Naive thymus-derived CD8-positive, alpha-beta T cell (primary cell): ENCODE measurements at places on chromosomes 1 and 21. TPM values are rescaled to one million over a fixed set of nuclear protein-coding genes. Genes with fewer than 3 reads are reported as not detected.

- DNase-seq: no peak
These were observed 1.8 kb downstream of the BARHL2 start for GRCh38 chr1:90715309-90715708.

DENND1B gene
- 14.0 TPM for total RNA-seq

GRCh38 chr21:37787456-37787855 is 128.8 kb downstream of the KCNJ6 start:
- no peak for DNase-seq

- no peak for DNase-seq
These were observed 18.7 kb downstream of the EDN2 start for GRCh38 chr1:41465741-41466140.

DNA sequence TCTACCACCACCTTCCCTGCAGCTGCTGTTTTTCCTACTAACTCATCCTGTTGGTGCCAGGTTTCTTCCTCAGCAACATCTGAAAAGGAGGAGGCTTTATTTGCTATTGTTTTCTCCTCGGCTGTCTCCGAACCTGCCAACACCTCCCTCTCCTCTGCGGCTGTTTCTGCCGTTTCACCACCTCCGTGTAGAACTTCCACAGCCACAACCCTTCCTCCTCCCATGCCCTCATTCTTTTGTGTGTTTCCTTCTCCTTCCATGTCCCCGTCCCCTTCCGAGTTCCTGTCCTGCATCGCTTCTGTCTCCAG is 59.0 kb upstream of the LRRC53 start:
- no peak for DNase-seq

DNA sequence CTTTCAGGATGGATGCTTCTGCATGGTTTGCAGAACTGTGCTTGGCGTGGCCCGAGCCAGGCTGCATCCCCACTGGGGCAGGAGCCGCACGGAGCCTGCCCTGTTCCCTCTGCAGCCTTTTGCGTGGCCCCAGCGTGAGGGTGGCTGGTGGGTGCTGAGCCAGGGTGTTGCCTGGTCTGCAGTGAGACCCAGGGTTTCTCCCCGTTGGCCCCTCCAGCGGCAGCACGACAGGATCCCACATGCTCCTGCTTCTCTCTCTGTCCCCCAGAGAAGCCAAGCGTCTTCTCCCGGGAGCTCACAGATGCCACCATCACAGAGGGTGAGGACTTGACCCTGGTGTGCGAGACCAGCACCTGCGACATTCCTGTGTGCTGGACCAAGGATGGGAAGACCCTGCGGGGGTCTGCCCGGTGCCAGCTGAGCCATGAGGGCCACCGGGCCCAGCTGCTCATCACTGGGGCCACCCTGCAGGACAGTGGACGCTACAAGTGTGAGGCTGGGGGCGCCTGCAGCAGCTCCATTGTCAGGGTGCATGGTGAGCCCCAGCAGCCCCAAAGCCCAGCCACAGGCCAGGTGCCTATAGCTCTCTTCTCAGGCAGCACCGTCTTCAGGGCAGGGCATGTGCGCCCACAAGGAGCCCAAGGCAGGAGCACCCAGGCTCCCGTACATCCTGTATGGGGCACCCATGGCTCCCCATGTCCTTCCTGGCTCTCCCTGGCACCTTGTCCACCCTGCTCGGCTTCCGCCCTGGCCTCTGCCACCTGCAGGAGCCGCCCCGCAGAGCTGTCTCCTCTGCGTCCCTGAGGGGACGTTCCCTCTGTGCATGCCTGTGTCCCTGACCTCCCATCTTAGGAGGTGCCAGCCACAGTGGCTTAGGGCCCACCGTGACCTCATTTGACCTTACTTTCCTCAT is 78.9 kb downstream of the OBSCN start:
- DNase-seq: no peak

DNA sequence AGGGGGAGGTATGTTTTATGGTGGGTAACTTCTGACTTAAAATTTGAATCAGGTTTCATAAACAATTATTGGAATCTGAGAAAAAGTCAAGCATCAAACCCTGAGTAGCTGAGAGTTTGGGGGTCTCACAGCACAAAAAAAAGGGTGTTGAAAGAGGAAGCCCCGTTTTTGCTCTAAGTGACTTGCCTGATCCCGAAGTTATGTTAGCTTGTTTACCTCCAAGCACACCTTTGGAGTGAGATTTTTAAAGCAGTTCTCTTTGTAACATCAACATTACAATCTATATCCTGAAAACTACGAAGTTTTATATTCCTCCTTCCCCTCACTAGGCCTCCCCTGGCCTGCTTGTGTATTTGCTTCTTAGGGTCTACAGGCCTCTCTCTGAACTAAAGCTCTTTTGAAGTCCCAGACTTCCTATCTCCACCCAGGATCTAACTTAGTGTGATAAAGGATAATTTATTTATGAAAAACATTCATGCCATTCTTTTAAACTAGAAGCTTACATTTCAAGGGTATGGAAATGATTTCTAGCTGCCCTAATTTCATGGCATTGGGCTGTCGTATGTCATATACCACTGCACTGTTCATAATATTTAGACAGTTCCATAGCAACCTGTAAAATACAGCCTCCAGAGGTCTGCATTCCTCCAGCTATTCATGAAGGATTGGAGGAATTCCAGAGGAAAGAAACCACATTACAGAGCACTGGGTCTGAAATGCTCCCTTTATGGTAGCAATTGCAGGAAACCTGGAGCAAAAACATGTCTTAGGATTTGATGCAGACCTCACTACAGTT is 36.1 kb upstream of the RGS1 start:
- DNase-seq: peak; percentile 26

GRCh38 chr1:63350320-63350719 is 17.1 kb upstream of the ALG6 start:
- no peak for DNase-seq

ZNF691 gene
- 11.6 TPM for total RNA-seq

GRCh38 chr21:18705971-18706370 is 302.4 kb upstream of the TMPRSS15 start:
- no peak for DNase-seq

VSIG8 gene
- total RNA-seq: not detected

- DNase-seq: peak; percentile 16
These were observed 8.0 kb downstream of the ELOA start for GRCh38 chr1:23751050-23751814.

GRCh38 chr1:32256473-32257226 is 5.6 kb downstream of the LCK start:
- DNase-seq: peak; percentile 46

DNA sequence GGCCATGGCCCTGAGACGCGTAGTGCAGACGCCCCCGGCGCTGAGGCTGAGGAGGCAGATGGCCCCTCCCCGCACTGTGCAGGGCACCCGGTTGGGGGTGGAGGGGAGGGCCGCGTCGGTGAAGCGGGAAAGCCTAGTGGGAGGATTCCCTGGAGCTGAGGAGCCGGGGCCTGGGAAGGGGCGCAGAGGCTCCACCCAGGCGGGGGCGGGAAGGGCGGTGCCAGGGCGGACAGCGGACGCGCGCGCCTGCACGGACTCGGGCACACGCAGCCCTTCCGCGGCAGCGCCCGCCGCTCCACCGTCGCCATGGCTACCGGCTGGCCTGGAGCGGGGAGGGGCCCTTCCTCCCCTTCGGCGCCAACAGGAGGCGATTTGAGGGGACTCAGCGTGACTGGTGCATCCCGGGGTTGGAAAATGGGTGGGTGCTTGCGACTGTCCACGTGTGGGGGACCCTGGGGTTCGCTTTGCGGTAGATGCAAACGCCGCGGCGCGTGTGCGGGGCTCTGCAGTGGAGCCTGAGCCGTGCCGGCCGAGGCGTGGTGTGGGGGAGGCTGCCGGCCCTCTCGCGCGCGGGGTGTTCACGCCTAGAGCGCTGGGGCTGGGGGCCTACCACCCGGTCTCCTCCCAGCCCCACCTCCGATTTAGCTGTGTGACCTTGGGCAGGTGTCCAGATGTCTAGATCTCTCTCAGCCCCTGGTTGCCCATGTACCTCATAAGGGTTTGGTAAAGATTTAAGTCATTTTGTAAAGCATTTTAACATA is 35.1 kb downstream of the PTPRF start:
- peak; percentile 32 for DNase-seq

DNA sequence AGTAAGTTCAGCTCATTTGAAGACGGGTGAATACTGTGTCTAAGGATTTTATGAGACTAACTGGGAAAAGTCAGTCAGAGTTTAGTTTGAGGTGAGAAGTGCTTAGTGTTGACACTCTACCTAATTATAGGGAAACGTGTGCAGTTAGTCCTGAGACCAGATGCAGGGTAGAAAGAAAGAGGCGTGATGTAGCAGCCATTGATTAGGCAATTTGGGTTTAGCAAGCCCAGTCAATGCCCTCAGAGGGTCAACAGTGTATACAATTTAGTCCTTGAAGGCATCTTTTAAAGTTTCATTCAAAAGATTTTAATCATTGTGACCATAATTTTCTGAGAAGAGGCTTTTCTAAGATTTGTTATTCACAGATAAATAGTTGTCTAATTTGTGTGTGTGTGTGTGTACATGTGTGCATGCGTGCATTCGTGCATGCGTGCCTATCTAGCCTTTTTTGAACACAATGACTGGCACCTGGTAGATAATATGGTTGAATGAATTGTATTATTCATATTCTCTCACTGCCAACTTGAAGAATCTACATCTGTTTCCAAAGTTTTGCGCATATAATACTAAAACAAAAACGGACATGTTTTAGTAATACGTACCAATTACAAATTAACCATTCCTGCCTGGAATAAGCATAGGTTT is 332.9 kb downstream of the SRGAP2C start:
- DNase-seq: no peak

SGIP1 gene
- not detected for total RNA-seq

BRDT gene
- not detected for total RNA-seq

GRCh38 chr1:232786845-232787455 is 18.3 kb upstream of the MAP10 start:
- no peak for DNase-seq

- DNase-seq: no peak
These were observed 286.9 kb downstream of the KIF26B start for GRCh38 chr1:245441689-245442088.

DNA sequence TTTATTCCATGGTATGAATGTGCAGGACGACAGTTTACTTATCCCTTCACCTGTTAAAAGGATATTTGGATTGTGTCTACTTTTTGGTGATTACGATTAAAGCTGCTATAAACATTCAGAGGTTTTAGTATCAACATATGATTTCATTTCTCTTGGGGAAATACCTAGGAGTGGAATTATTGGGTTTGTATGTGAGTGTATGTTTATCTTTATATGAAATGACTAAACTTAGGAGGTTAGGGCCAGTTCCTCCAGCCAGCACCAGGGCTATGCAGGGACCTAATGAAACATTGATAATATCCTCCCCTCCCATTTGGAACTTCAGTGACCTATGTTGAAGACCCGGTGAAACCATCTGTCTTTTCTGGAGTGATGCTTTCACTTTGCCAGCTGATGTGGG is 13.8 kb downstream of the TMEM51 start:
- no peak for DNase-seq

DNA sequence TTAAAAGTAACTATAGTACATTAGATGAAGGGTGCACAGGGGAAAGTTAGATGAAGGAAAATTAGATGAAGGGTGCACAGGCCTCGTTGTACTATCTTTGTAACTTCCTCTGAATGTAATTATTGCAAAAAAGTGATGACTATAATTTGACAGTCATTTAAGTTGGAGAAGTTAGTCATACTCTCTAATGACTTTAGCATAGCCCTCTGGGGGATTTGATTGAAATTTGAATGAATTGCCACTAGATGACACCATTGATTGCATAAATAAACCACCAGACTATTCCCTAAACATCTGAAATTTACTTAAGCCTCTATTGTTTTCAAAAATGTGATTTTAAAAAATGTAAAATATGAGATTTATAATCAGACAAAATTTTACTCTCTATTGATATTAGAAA is 102.6 kb downstream of the TPR start:
- DNase-seq: peak; percentile 40

GRCh38 chr1:57316291-57316690 is 107.6 kb downstream of the DAB1 start:
- no peak for DNase-seq

GRCh38 chr1:77134359-77134758 is 84.9 kb downstream of the PIGK start:
- DNase-seq: no peak

- DNase-seq: no peak
These were observed 88.4 kb downstream of the PRKAB2 start for GRCh38 chr1:147083919-147084272.

- no peak for DNase-seq
These were observed 173.0 kb downstream of the GABPA start for GRCh38 chr21:25907573-25908275.

- DNase-seq: no peak
These were observed 20.6 kb downstream of the CSF1 start for GRCh38 chr1:109931189-109931731.

DNA sequence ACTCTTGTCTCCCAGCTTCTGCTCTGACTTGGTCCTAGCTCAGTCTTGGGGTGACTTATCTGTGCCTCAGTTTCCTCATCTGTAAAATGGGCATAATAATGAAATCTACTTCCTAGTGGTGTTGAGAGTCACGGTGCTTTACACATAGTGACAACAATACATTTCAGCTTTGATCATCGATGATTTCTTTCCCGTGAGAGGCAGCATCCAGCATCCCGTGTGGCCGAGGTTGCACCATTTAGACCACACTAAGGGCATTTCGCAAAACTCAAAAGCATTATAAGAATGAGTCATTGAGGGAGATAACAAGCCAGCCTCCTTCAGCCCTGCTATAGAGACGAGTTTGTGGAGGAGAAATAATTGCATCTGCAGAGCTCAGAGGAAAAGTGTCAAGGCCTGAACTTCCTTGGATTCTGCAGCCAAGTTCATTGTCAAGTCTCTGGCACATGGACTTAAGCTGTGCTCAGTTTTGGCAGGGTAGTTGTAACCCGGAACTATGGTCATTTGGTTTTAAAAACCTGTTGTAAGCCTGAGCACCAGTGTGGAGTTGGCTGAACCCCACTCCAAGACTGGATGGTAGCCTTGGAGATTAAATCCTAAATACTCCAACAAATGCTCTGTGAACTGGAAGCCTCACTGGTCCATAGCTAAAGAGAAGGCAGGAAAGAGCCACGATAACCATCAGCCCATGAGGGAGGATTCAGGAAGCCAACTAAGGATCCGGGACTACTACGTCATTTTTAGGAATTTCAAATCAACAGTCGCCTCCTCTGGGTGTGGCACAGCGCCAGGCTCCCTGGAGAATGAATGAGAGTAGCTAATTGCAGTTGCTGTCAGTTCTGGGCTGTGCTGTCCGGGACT is 64.2 kb downstream of the TCP10L start:
- no peak for DNase-seq

- no peak for DNase-seq
These were observed 115.5 kb upstream of the IRF2BP2 start for GRCh38 chr1:234725177-234726132.

LCE1F gene
- total RNA-seq: not detected

DNA sequence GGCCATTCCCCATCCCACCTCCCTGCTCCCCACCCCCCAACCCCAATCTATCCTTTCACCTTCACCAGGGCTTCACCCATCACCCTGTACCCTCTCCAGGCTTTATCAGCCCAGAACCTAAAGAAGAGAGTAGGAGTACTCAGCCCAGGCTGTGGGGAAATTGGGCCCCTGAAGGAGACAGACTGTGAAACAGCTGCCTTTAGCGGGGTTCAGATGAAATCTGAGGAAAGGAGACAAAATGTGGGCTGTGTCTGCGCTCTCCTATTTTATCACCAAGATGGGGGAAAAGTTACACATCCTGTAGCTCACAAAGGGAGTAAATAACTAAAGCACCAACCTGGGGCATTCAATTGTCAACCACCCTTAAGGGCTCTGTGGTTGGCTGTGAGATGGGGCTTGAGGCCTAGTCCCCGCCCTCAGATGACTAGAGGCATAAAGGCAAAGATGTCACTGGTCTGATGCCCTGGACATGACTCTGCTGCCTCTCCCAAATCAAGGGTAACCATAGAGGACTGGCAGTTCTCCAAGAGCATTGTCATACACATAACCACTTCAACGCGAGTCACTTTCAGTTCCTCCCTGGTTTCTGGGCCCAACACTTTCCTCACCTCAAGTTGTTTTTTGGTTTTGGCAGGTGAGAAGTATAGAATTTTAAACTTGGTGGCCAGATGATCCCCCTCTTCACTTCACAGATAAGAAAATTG is 30.0 kb downstream of the SLC27A3 start:
- DNase-seq: peak; percentile 68
